ENCODE measurements at places on chromosomes 5 and 9. TPM values are rescaled to one million over a fixed set of nuclear protein-coding genes. Genes with fewer than 3 reads are reported as not detected.

The IFNA2 gene
- not detected for total RNA-seq

The LCP2 gene
- total RNA-seq = 12.0 TPM

DNA sequence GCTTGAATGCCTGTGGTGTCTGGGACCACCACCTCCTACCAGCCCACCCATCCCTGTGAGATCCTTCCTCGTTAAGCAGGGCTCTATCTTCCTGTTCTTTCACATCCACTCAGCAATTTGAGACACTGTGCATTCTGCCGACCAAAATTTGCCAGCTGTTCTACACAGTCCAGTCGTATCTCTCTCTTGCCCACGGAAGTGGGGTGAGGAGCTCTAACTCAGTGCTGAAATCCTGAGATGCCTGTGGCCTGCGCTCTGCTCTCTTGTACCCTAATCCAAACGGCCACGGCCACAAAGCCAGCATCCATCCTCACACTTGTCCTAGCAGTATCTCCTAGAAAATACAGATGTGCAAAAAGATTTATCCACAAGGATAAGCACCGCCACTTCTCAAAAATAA lies 97.9 kb downstream of the MVB12B start:
- DNase-seq = no peak

GRCh38 chr9:15498246-15498995 lies 12.3 kb downstream of the PSIP1 start:
- DNase-seq = no peak

DNA sequence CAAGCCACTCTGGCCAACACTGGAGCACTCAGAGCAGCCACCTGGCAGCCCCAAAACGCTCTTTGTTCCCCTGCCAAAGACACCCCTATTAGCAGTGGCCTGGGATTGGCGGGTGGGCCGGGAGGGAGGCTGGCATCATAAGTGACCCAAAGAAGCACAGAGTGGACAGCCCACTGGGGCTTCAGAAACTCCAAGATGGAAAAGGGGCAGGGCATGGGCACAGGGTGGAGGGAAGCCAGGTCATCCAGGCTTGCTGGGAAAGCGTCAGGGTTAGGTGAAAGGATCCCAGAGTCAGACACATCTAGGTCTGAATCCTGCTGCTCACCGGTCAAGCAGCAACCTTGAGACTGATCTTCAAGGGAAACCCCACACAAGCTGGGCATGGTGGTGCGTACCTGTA lies 14.8 kb downstream of the EEIG1 start:
- DNase-seq = no peak

DNA sequence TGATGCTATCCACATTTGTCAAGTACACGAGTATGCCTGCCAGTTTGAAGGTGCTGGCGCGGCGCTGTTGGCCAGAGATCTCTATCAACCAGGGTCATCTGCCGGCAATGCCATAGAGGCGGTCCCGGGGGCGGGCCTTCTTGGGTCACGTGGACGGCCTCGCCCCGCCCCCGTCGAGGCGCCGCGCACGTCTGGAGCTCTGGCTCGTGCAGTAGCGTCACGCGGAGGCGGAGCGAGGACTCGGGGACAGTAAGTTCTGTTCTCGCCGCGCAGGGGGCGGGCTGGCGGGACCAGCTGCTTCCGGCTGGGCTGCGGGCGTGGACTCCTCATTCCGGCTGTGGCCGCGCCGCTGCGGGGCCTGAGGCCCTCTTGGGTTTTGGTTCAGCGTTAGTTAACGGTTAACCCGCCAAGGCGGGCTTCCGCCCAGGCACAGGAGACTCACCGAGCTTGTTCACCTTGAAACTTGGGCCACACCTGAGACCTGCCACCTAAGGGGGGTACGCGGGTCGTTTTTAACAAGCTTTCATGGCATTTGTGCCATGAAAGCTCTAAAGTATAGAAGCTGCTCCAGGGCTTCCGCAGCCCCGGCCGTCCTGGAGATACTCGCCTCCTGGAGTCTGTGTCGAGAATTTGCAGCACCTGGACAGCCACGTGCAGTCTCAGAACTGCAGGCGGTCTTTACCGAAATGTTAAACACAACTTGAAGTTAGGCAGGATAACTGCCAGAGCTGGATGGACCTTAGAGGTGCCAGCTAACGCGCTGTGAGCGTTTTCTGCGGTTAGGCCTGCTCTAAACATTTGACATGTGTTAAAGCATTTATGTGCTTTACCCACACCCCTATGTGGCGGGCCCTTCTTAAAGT lies at the start of gene RFESD:
Gene RFESD (plus strand): TSS at position 209 of the 863 bp plus-strand sequence. CDS start 5,495 bp downstream, outside the sequence.
- peak; percentile 97 for DNase-seq

DNA sequence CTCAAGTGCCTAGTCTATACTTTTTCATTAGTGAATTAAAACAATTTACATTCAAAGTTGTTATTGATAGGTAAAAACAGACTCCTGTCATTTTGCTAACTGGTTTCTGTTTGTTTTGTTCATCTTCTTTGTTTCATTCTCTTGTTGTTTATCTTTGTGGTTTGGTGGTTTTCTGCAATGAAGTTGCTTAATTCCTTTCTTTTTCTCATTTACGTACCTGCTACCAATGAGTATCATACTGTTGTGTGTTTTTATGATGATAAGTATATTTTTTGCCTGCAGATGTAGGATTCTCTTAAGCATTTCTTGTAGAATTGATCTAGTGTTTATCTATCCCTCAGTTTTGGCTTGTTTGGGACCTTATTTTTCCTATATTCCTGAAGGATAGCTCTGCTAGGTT lies 2230.0 kb downstream of the MAT2B start:
- no peak for DNase-seq

- DNase-seq = no peak
These were observed 28.4 kb upstream of the GADD45G start for GRCh38 chr9:89576404-89576839.

DNA sequence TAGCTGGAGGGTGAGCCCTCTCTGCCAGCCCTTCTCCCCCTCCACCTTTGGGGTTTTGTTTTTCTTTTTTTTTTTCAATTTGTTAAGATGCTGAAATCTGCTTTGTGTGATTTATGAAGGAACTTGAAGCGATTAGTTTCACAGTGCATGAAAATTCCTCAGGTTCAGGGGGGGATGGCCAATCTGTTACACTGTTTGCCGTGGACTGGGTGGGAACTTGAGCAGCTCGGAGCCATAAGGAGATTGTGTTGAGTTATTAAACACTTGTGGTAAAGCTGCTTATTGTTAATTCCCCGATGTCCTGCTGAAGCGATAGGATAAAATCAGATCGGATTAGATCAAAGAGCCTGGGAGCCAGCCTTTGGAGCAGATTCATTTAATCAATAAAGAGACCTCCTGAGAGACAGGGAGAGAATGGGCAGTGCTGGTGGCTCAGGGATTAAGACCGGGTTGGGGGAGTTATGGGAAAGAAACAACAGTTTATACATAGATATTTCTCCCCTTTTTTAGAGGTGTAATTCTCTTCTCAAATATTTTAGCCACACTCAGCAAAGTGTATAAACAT lies 105.8 kb upstream of the SPATA31D4 start:
- DNase-seq = no peak

DNA sequence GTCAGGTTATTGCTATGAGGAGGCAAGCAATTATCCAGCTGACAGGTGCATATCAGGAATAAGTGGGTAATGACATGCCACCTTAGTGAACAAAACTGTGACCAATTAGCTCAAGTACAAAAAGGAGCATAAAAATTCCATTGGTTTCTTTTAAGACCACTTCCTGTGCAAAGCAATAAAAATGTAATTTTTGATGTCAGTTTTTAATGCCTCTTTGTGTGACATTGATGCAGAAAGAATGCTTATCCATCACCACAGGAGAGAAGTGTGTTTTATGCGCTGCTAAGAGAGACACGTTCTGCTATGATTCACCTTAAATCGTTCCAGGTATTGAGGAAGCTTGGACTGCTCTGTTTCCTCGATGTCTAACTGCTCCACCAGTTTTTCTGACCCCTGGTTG lies 96.7 kb downstream of the MRPS27 start:
- DNase-seq = no peak

Data from heart right ventricle (tissue), 16 donors.